GM23338 (cell line): ENCODE measurements at places on chromosomes 6 and 20.

DNA sequence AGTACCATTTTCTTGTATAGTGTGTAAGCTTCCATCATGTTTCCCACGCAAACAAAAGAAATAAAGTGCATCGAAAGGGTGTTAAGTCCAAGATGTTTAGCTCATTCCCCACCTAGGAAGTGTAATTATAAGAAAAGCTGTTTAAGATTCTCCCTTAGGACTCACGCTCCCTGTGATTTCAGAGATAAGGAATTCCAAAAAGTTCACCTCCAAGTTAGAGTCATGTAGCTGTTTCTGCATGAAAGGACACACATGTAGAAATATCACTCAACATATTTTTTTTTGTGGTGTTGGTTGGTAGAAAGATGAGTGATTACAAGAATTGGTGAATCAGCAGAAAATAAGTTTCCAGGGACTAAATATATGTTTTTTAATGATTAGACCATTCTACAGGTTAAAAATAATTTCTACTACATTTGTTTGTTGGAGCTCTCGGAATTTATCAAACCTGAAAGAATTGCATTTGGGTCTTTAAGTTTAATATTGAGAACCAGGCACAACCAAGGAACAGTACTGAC lies 10.4 kb downstream of the OPN5 start:
- DNase-seq, result no peak

DNA sequence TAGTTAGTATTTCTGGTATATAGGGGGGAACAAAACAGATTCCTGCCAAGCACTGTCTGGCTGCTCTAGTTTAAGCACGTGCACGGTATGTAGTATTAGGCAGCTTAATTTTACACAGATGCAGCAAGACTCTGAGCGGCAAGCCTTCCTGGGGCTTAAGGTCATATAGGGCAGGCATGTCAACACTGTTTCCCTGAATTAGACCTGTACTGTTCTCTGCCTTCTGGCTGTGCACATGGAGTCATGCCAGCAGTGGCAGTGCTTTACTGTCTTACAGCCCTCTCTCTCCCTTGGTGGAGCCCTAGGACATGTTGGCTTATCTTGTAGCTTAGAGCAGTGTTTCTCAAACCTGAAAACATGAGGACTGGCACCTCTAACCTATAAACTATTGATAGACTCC lies 56.6 kb downstream of the PHF20 start:
- no peak for DNase-seq

- DNase-seq, result no peak
Measured at GRCh38 chr6:90905351-90905750, 318.5 kb upstream of the MAP3K7 start.

- DNase-seq, result peak; percentile 22
Measured at GRCh38 chr6:37820718-37821079, 1.2 kb downstream of the ZFAND3 start.

DNA sequence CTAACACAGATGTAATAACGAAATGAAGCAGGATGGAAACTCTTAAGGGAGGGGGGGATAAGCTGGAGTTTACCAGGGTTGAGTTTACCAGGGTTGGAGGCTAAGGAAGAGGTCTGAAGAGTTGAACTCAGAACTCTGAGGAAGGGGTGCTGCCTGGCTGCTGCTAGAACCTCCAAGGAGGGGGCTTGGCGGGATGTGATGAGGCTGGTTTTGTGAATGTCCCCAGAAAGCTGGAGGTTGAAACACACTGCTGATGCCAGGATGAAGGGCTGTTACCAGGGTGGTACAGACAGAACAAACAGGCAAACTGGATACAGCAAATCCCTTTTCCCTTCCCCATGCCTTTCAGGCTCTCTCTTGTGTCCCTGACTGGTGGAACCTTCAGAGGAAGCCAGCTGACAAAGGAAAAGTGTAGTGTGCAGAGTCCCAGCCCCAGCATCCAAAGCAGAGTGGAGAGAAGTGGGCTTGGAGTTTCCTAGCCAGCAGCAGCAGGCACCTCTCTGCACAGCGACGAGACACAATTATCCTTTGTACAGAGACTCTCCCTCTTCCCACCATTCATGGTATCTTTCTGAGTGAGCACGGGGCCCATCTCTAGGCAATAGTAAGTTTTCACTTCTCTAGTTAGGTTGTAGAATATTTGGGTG lies 23.7 kb downstream of the UBE2V1 start:
- DNase-seq, result no peak

- DNase-seq, result no peak
Measured at GRCh38 chr6:148457137-148457842, 114.7 kb downstream of the SASH1 start.

GRCh38 chr6:129364037-129364436 lies 345.9 kb downstream of the ARHGAP18 start:
- DNase-seq, result no peak

DNA sequence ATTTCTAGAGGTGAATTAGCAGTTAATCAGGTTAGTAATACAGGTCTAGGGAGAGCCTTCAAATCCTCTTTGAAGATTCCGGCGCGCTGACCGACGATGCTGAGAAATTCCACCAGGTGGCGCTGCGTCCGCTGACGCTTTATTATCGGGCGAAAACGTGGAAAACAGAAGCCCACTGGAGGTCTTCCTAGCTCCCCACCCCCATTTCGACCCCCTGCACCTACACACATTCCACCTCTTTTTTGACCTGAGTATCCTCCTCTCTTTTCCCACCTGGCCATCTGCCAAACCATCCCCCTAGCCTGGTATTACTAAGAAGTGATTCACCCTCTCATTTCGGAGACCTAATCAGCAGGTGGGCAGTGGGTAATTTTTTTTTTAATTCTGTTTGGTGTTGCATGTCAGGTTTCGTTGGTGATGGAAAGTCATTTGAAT lies 65.4 kb upstream of the RIN2 start:
- peak; percentile 77 for DNase-seq

GRCh38 chr20:9689041-9689440 lies 149.8 kb downstream of the PAK5 start:
- DNase-seq, result no peak

GRCh38 chr6:112257178-112257855 lies 3.0 kb upstream of the LAMA4 start:
- DNase-seq, result no peak

DNA sequence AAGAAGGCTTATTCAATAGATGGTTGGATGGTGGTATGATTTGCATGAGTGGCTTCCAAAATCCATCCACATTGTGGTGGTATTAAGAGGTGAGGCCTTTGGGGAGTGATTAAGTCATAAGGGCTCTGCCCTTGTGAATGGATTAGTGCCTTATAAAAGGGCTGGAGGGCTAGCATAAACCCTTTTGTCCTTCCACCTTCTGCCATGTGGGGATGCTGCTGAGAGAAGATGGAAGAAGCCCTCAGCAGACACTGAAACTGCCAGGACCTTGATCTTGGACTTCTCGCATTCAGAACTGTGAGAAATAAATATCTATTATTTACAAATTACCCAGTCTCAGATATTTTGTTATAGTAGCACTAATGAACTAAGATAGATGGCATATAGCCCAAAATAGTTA lies 27.8 kb upstream of the SRPK1 start:
- DNase-seq, result peak; percentile 75

DNA sequence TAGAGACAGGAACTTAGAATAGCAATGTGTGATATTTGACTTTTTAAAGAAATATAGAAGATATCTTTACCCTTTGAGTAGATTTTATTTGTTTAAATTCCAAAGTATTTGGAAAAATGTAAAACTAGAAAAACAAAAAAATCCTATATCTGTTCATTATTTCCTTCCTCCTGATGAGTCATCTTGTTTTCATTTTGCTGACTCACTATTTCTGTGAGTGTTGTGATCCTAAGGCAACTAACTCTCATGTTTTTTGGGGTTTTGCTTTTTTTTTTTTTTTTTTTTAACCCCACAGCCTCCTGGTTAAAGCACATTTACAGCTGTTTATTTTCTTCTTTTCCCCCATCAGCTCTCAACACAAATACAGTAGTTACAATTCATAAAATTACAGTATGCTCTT lies 37.8 kb upstream of the THEMIS start:
- peak; percentile 18 for DNase-seq

- DNase-seq, result no peak
Measured at GRCh38 chr6:33705268-33705885, 6.1 kb downstream of the UQCC2 start.

GRCh38 chr20:6008254-6008653 lies 45.6 kb downstream of the LRRN4 start:
- no peak for DNase-seq

DNA sequence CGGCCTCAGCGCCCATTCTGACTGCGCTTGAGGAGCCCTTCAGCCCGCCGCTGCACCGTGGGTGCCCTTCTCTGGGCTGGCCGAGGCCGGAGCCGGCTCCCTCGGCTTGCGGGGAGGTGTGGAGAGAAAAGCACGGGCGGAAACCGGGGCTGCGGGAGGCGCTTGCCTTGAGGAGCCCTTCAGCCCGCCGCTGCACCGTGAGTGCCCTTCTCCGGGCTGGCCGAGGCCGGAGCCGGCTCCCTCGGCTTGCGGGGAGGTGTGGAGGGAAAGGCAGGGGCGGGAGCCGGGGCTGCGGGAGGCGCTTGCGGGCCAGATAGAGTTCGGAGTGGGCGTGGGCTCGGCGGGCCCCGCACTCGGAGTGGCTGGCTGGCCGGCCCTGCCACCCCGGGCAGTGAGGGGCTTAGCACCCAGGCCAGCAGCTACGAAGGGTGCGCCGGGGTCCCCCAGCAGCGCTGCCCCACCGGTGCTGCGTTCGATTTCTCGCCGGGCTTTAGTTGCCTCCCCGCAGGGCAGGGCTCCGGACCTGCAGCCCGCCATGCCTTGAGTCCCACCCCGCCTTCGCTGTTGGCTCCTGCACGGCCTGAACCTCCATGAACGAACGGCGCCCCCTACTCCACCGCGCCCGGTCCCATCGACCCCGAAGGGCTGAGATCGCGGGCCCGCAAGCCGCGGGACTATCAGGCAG lies 45.7 kb upstream of the MCUR1 start:
- peak; percentile 69 for DNase-seq

DNA sequence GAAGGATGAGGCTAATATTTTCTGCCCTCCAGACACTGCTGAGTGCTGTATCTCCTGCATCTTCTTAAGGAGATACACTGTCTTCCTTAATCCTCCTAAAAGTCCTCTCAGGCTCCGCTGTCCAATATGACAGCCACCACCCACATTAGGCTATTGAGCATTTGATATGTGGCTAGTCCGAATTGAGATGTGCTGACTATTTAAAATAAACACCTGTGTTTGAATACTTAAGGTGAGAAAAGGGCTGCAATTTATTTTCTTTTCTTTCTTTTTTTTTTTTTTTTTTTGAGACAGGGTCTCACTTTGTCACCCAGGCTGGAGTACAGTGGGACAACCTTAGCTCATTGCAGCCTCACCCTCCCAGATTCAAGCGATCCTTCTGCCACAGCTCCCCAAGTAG lies 3.1 kb upstream of the RGL2 start:
- no peak for DNase-seq

- DNase-seq, result no peak
Measured at GRCh38 chr6:43910638-43911353, 140.8 kb downstream of the VEGFA start.

GRCh38 chr6:6801005-6801335 lies 212.4 kb downstream of the LY86 start:
- DNase-seq, result no peak

- DNase-seq, result no peak
Measured at GRCh38 chr6:169913096-169913638, 161.7 kb downstream of the ERMARD start.

DNA sequence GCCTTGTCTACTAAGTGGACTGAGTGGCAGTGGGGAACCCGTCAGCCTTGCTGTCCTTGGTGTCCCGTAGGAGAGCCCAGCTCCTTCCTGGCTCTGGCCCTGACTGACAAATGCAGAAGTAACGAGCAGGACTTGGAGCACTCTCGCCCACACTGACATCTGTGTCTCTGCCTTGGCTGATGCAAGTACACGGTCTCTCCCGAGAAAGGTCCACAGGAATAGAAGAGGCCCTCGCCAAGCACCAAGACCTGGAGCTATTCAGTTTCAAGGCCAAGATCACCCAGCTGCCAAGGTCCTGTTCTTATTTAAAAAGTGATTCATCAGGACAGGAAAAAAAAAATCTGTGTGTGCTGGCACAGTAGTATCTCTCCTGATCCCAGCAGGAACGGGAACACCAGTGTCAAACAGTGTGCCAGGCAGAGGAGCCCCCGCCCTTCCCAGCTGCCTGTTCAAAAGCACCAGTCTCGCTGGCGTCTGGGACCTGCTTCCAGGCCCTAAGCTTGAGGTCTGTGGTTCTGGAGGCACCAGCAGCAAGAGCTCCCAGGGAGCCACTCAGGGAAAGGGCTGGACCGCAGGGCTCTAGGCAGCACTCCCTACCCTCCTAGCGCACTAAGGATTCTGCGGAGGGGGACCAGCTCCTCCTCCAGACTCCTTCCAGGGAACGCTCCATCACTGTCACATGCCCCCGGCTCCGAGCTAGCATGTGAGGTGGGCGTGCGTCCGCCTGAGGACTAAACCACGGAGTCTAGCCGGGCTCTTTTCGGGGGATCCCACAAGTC lies 376.9 kb downstream of the RNGTT start:
- DNase-seq, result no peak

- DNase-seq, result peak; percentile 54
Measured at GRCh38 chr6:47592131-47592840, 106.1 kb upstream of the ADGRF4 start.

GRCh38 chr6:219641-220198 lies 72.6 kb upstream of the DUSP22 start:
- DNase-seq, result peak; percentile 37

GRCh38 chr6:76694795-76695194 lies 622.3 kb upstream of the IMPG1 start:
- DNase-seq, result no peak

DNA sequence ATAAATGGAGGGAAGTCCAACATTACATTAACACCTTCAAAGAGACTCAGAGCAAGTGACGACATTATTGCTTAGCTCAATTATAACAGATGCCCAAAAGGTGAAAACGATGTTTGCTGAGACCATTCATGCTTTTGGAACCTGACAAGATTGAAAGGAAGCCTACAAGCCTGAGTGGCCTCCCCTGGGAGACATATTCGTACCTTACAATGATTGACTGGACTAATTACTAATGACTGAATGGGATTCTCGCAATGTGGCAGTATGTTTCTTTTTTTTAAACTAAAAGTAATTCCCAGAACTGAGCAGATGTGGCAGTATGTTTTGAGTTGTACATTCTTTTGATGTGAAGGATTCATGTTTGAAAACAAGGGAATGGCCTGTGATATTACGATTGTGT lies 49.9 kb downstream of the VEGFA start:
- DNase-seq, result no peak

DNA sequence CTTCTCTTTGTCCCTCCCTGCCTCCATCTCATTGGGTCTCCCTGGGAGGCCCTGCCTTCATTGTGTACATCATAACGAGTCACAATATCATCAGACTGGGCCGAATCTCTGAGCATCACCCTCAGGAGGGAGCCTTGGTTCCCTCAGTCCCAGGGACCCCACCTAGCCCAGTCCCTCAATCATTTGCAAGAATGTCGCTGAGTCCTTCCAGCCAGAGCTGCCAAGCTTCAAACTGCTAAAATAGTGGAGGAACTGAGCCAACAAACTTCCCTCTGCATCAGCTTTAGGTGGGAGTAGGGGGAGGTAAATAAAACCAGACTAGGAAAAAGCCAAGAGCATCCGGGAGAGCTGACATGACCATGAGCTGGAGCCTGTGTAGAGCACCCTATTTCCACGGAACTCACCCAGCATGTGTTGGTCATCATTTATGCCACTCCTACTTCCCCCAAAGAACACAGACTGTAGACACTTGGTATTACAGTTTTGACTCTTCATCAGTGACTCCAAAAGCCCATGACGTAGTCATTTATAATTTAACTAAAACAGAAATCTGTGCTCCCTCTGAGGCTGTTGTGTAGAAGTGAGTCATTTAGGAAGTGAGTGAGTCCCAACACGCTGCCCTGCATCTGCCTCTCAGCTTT lies 28.8 kb upstream of the IL17A start:
- DNase-seq, result no peak

- DNase-seq, result no peak
Measured at GRCh38 chr6:73782911-73783310, 86.9 kb downstream of the CD109 start.
